ELF-1 (cell line): ENCODE measurements at places on chromosomes 1 and 21.

- no peak for DNase-seq
Observed at GRCh38 chr1:150613061-150613920, 16.1 kb downstream of the ENSA start.

DNA sequence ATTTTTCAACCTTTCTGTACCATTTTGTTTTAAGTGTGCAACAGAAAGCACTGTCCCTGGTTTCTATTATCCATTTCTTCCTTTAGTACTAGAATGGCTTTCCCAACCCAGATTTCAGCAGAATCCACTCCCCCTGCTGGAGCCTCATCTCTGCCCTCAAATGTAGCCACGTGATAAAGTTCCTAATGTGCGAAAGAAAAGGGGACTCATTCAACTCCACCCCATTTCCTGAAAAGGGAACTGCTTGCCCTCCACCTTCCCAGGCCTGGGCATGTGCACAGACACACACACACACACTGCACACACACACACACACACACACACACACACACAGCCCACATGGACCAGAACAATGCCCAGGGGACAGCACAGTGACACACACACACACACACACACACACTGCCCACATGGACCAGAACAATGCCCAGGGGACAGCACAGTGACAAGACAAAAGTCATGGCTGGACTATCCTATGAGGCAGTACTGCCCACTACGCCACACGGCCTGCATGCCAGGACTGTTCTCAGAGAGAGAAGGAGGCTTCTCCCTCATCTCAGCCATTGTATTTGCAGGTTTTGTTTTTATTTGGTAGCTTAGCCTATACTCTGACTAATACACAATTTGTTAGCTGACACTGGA lies 33.2 kb downstream of the PACC1 start:
- DNase-seq, result no peak

DNA sequence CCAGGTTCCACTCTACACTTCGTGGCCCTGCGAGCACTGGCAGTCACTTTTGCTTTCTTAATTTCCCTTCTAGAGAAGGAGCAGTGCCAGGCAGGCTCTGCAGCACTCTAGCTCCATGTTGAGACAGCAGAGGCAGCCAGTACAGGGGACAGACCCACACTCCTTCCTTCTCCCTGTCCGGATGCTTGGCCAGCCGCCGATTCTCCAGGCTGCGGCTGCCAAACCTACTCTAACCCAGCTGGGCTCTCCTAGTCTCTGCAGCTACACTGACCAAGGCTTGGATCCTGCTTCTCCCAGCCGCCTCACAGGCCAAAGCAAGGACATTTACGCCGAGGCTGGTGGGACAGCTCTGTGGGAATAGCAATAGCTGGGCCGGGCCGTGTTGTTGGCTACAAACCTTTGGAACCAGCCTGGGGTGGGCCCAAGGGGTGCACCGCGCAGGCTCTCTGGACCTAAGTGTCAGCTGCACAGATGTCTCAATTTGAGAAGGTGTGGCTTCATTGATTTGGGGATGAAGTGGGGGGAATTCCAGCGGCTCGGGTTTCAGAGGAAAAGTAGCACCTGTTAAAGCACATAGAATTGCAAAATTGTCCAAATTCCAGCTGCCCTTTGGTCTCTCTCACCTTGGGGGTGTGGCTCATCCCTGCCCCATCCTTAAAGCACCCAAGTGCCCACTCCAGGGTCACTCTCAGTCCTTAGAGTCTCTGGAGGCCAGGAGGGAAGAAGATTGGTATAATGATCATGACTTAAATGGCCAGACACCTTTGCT lies 3.2 kb downstream of the BARHL2 start:
- DNase-seq, result peak; percentile 49

GRCh38 chr1:205664399-205665017 lies 15.8 kb downstream of the SLC45A3 start:
- no peak for DNase-seq

- DNase-seq, result no peak
Observed at GRCh38 chr1:75482951-75483350, 128.0 kb downstream of the SLC44A5 start.

DNA sequence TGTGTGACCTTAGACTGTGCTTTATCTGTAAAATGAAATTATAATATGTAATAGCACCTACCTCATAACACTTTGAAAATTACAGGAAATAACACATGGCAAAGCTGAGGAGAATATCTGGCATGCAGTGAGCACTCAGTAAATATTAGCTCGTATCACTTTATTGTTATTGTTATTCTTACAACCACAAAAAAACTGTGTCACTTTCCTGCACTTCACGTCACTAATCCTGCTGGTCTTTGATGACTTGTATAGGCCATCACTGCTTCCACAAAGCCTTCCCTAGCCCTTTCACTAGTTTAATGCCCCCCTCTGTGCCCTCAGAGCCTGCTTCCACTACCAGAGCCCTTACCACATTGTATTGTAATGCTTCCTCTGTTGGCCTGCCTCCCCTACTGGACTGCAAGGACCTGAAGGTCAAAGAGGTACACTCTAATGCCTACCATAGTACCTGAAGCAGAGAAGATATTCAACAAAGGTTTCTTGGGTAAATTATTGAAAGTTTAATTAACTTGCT lies 231.6 kb downstream of the NFIA start:
- no peak for DNase-seq
